ENCODE measurements at places on chromosomes 5 and 9. TPM values are rescaled to one million over a fixed set of nuclear protein-coding genes. Genes with fewer than 3 reads are reported as not detected.

PCDHGB5 gene
- 21.2 TPM for total RNA-seq

TRPM6 gene
- 0.44 TPM for total RNA-seq

CHSY3 gene
- total RNA-seq = 3.2 TPM

TEK gene
- total RNA-seq = 19.2 TPM

NEURL1B gene
- total RNA-seq = 29.9 TPM

DNAJC18 gene
- 7.9 TPM for total RNA-seq

MACROH2A1 gene
- total RNA-seq = 239 TPM

TNFSF15 gene
- 3.0 TPM for total RNA-seq

DAB2 gene
- 54.3 TPM for total RNA-seq

SYK gene
- 81.8 TPM for total RNA-seq

GPX8 gene
- 44.0 TPM for total RNA-seq

PMPCA gene
- total RNA-seq = 32.3 TPM

RORB gene
- 1.0 TPM for total RNA-seq

MARCHF6 gene
- 296 TPM for total RNA-seq

TMEM252 gene
- not detected for total RNA-seq

SPINK7 gene
- not detected for total RNA-seq

GABRG2 gene
- not detected for total RNA-seq

GCNT4 gene
- 1.8 TPM for total RNA-seq
